Stimulated activated CD8-positive, alpha-beta memory T cell treated with anti-CD3 and anti-CD28 coated beads, Interleukin-15, amount 100 ng/mL, for 48 hours (primary cell): ENCODE measurements at places on chromosomes 16 and 17.

DNA sequence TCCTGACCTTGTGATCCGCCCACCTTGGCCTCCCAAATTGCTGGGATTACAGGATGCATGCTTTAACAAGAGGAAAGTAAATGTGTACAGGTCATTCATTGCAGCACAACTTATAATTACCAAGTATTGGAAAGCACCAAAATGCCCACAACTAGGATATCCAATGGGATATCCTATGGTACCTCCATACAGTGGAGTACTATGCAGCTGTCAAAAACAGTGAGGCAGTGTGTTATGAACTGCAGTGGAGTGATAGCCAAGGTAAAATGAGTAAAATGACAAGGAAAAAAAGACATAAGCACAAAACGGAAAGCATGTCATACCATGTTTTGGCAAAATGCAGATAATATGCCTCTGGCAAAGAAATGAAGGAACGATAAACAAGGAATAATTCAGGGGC, 87.6 kb downstream of the FOXL1 start:
- no peak for DNase-seq

DNA sequence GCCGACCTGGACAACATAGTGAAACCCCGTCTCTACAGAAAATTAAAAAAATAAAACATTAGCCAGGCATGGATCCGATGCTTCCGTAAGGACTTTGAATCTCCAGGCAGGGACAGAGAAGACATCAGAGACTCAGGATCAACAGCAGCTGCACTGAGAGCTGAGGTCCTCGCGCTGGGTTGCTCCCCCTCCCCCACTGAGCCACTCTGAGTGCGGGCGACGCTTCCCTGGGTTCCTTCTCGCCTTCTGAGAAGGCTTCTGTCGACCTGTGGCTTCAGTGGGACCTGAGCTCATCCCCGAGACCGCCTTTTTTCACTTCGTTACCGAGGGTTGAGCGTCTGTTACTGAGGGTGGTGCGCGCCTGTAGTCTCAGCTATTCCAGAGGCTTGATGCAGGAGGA, 20.4 kb downstream of the ACTG1 start:
- no peak for DNase-seq

GRCh38 chr16:21224800-21225199, 8.7 kb upstream of the ANKS4B start:
- no peak for DNase-seq

GRCh38 chr16:85954927-85955519, 56.1 kb downstream of the IRF8 start:
- no peak for DNase-seq

DNA sequence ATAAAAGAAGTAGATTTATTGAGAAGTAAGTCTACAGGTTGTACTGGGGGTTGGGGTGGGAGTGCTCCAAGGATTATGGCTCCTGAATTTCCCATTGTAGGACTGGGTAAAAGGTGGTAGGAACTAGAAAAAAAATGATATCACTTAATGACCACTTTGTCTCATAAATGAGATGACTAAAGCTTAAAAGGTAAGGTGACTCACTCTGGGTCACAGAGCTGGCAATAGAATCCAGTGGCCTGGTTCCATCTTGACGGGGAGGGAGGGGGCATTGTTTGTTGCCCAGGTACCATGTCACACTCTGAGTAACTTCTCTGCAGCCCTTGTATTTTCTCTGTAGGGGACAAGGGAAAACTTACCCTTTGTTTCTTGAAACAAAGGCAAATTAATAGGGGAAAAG, 126.1 kb downstream of the PITPNC1 start:
- peak; percentile 30 for DNase-seq

GRCh38 chr16:57627184-57627871, 1.1 kb upstream of the ADGRG1 start:
- DNase-seq = no peak

DNA sequence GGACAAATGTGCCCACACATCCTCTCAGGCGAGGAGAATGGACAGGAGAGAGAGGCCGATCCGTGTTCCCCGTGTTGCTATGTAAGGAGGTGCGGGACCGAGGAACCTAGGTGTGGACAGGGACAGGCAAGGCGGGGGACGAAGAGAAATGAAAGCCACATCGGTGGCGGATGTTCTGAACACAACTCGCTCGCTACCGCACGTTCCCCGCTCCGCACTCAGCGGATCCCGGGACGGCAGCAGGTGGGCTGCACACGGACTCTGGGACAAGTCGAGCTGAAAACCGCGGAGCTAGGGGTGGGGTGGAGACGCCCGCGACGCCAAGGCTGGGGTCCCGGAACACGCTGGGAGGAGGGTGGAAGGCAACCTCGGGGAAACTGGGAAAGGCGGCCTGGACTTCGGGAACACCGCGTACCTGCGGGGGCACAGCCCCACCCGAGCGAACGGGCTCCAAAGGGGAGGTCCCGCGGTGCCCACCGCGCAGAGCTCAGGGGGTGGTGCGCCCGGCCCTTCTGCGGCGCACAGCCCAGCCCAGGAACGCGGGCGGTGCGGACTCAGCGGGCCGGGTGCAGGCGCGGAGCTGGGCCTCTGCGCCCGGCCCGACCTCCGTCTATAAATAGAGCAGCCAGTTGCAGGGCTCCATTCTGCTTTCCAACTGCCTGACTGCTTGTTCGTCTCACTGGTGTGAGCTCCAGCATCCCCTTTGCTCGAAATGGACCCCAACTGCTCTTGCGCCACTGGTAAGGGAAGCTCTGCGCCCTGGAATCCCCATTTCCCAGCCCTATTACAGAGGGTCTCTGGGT, at the start of gene MT1E:
Gene MT1E (plus strand): TSS at position 642 of the 803 bp plus-strand sequence. CDS start 71 bp downstream, at position 713.
- DNase-seq = peak; percentile 76

DNA sequence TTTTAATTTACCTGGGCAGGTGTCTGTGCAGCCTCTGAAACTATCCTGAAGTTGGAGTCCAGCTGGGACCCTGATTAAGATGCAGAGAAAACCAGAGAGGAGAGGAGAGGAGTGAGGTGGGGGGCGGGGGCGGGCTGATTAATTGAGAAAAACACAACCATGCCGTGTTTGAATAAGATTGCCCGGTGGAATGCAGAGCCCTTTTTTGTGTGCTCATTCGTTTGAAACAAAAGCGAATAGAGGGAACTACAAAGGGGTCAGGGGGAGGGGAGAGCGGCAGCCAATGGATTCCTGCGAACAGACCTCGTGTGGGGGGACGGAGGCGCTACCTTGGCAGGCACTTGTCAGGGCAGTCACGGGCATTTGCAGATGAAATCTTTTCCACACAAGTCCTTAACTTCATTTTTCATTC, 355.8 kb downstream of the SOX9 start:
- DNase-seq = no peak

GRCh38 chr17:12952012-12952411, 65.8 kb downstream of the ELAC2 start:
- no peak for DNase-seq

DNA sequence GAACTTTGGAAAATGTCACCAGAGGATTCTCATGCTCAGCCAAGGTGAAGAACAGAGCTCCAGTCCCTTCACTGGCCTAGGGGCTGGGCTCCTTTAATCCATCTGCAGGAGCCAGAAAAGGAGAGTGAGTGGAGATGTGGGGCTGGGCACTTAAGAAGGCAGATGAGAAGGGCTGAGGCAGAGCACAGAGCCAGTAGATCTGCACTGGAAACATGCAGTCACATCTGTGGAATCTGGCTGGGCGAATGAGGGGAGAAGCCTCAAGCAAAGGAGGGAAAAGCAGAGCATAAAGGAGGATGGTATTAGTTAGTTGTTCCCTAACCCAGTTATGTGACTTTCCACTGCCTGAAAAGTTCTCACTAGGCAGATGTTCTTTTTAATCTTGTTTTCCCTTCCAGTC, 50.4 kb upstream of the BCAR1 start:
- DNase-seq = no peak

DNA sequence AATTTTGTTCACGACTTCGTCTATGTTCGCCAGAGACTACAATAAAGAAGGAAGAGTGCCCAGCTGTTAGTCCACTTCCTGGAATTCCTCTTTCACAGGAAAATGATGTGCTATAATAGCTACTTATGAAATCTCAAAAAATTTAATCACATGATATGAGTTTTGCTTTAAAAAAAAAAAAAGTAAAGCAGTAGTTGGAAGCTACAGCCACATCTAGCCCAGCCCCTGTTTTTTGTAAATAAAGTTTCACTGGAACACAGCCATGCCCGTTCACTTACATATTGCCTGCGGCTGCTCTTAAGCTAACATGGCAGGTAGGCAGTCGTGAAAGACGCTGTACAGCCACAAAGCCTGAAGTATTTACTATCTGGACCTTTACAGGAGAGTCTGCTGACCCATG, 15.3 kb downstream of the VPS53 start:
- no peak for DNase-seq

- DNase-seq = no peak
These were observed 45.8 kb upstream of the SLC38A10 start for GRCh38 chr17:81340607-81341515.

DNA sequence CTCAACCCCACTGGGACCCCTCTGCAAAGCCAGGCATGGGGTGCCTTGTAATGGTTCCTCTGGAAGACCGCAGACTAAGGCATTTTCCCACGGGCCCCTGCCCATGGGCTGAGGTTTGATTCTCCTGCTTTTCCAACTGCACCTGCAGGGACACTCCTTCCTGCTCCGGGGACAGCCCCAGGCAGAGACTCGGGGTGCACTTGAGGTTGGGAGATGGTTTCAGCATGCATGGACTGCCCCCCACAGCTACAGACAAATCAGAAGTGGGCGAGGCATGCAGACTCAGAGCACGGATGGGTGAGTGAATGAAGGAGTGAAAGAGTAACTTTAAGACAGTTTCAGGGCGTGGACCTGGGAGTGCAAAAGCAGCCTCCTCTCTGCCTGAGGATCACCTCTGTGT, 87.9 kb upstream of the RPL38 start:
- no peak for DNase-seq

GRCh38 chr17:17030515-17031211, 11.6 kb upstream of the MPRIP start:
- no peak for DNase-seq

DNA sequence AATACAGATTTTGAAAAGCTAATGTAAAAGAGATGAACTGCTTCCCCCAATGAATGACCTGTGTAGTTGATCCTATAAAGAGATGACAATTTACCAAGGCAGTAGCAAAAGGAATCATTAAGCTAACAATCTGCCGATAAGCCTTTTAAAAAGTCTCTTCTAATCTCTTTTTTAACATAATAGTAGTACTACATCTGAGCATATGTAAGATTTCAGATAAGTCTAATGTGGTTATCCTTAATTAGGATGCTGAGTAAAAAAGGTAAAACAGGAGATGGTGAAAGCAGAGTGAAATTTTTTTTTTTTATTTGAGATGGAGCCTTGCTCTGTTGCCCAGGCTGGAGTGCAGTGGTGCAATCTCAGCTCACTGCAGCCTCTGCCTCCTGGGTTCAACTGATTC, 26.2 kb upstream of the RASL10B start:
- no peak for DNase-seq

GRCh38 chr17:35548208-35548810, 10.8 kb upstream of the SLFN12L start:
- DNase-seq = no peak

GRCh38 chr17:13865650-13866049, 203.7 kb upstream of the COX10 start:
- DNase-seq = no peak

DNA sequence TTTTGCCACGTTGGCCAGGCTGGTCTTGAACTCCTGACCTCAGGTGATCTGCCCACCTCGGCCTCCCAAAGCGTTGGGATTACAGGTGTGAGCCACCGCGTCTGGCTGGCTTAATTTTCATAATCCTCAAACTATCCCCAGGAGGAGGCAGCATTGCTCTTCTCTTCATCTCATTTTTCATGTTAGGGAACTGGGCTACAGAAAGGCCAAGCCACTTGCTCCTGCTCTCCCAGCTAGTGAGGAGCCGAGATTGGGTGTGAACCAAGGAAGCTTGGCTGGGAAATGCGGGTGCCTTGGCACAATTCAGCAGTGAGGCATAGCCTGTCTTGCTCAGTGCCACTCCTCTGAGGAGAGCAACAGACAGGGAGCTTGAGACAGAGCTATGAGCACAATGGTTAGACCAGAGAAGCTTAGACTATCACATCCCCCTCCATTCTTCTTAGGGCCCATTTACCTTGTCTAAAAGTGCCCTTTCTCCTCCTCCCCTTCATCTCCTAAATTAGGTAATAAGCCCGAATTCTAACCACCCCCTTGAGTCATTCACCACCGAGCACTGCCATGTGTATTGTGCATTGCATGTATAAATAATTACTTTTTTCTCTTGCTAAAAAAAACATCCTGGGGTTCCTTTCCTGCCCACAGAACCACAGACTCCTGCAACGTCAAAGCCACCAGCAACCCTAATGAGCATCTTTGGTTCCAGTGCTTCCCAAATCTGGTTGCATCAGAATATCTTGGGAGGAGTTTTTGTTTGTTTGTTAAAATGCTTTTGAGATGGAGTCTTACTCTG, 20.0 kb upstream of the KIF19 start:
- DNase-seq = no peak

DNA sequence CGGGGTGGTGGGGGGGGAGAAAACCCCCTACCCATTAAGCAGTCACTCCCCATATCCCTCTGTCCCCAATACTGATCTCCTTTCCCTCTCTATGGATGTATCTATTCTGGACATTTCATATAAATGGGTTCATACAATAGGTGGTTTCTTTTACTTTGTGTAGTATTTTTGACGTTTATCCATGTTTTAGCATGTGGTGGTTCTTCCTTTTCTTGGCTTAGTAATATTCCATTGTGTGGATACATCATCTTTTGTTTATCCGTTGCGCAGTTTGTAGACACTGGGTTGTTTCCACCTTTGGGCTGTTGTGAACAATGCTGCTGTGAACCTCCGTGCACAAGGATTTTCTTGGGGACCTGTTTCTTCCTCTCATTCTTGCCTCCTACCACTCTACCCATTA, 12.6 kb downstream of the LDHD start:
- no peak for DNase-seq

GRCh38 chr16:69848637-69849545, 86.8 kb downstream of the WWP2 start:
- no peak for DNase-seq

- DNase-seq = no peak
These were observed 14.5 kb upstream of the SLC47A2 start for GRCh38 chr17:19730843-19731242.

DNA sequence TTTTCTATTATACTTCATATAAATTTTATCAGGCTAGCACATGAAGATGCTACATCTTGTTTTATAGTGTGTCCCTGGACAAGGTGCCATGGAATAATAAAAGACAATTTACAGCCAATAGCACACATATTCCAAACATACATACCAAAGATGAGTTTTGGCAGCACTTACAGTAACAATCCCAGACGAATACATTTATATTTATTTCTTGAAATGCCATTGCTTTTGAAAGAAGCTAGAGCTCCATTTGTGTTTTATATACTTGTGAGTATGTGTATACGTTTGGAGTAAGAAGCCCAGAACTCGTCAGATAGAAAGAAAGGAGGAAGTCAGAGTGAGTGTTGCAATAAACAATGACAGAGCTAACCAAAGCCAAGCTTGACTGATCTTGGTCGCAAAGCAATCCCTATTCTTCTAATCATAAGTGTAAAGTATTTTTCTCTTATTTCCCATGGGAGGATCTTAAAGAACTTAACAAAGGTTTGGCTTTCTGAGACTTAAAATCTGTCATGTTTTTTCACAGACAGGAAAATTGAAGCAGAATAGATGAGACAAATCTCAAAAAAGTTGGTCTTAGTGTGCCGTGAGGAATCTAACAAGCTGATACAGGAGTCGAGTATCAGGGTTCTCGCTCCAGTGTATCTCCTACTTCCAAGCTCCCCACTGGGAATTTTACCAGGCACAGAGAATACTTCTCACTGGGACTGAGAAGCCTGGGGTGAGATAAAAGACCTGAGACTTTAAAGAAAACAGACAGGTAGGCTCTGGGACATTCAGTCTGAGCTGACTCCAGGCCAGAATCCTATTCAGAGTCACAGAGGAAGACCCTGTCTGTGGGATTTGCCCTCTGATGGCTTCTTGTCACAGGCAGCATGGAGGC, 175.4 kb downstream of the AATF start:
- DNase-seq = no peak

GRCh38 chr16:48535831-48536613, 74.0 kb downstream of the N4BP1 start:
- DNase-seq = no peak
